ENCODE measurements at places on chromosomes 4 and X.

GRCh38 chrX:69229436-69229835, 64.2 kb upstream of the PJA1 start:
- no peak for DNase-seq

DNA sequence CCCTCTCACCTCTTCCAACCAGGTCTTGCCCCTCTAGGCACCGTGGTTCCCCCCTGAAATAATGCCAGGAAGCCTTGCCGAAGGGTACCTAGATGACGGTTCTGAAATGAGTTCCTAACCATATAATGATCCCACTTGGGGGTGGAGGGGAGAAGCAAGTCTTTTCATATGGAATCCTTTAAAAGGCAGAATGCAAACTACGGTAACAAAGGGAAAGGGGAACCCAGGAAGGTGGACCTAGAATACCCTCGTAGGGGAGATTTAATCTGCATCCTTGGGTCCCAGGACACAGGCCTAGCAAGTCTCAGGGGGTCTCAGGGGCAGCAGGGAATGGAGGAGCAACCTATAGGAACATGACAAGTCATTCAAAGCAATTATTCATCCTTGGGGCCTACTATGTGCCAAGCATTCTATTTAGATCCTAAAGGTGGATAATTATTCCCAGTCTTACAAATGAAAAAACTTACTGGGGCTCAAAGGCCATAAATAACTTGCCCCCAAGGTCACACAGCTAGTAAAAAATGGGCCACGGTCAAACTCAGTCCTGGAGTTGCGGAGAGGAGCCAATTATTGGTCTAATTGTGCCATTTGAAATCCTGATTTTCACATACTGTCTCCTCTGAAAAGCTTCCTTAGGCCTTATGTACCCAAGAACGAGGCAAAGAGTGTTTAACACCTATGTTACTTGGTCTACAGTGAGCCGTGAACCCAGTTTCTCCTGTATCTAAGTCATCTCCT, 8.8 kb downstream of the BCOR start:
- no peak for DNase-seq

DNA sequence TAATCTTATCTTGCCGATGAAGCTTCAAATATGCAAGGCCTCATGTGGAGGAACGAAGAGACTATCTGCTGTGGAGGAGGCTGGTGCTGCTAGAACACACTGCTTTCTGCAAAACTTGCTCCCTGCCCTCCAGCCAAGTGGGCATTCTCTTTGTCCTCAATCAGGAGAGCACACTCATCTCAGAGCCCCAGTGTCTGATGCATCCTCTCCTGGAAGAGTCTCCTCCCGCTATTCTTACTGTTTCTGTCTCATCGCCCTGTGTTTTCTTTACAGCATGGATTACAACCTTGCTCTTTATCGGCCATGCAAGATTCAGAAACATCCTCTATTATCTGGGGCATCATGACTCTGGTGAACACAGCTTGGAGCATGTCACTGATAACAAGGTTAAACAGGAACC, 68.2 kb upstream of the MTNR1A start:
- no peak for DNase-seq

GRCh38 chrX:856566-857290, 226.1 kb downstream of the SHOX start:
- no peak for DNase-seq

DNA sequence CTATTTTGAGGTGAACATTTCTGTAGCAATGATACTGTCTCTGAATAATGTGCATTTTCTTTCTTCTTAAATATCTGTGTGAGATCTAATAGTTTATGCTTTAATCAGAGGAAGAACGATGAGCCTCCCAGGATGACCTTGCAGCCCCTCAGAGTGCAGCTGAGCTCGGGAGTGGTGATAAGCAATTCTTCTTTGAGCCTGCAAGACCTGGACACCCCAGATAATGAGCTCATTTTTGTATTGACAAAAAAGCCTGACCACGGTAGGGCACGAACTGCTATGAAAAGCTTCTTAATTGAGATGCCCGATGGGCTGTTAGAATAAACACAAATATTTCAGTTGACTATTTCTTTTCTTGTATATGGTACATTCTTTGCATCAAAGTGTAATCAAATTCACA, 105.0 kb upstream of the ANXA3 start:
- DNase-seq: no peak

DNA sequence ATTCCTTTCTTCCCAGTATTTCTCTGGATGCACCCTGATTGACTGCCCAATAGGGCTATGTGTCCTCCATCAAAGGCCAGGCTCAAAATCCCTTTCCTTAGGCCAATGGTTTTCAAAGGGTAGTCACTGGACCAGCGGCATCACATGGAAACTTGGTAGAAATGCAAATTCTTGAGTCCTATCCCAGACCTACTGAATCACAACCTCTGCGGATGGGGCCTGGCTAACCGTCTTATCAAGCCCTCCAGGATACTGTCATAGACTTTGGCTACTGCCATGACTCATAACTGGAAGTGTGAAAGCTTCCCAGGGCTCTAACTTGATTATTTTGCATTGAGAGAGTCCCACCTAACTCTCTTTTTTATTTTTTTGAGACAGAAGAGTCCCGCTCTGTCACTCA, 71.9 kb upstream of the TFDP3 start:
- DNase-seq: no peak

GRCh38 chrX:139506333-139506732, 24.2 kb upstream of the F9 start:
- no peak for DNase-seq

DNA sequence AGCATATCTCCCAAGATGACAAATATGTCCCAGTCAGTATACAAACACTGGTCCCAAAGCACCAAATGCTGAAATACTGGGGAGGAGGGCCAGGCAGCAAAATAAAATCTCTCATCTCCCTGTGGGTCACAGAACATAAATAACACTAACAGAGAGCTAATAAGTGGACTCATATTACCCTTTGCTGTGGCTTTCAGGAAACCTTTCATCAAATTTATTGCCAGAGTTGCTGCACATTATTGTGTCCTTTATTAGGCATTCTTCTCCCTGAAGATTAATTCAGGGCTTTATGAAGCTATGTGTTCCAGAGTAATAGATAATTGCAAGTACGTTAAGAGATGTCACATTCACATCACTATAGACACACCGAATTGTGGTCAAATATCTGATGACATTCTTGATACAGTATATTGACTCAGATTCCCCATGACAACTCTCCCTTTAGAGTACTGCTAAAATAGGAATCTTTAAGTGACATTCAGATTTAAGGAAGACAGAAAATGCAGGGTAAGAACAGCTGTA, 124.1 kb upstream of the PRR32 start:
- DNase-seq: no peak

GRCh38 chr4:148431401-148431800, 10.8 kb downstream of the NR3C2 start:
- no peak for DNase-seq

DNA sequence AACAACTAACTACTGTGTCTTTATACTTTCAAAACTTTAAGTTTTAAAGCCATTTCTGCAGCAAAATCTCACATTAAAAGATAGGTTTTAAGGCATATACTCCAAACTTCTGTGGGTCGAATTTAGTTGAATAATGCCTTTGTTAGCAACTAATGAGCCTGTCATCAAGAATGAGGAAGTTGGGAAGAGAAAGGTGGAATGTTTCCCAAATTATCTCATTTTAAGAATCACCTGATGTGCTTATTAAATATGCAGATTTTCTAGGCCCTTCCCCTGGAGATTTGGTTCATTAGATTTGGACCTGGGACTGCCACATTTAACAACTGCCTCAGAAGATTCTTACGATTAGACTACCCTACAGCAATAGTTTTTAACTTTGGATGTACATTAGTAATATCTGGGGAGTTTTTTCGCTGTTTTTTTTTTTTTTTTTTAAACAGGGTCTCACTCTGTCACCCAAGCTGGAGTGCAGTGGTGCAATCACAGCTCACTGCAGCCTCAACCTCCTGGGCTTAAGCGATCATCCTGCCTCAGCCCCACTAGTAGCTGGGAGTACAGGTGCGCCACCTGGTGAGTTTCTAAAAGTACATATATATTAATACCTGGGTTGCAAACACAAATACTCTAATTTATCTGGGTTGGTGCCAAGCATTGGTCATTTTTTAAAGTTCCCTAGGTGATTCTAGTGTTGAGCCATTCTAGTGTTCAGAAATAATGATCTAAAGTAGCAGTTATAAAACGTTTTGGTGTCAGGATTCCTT, 16.1 kb upstream of the TASL start:
- no peak for DNase-seq

DNA sequence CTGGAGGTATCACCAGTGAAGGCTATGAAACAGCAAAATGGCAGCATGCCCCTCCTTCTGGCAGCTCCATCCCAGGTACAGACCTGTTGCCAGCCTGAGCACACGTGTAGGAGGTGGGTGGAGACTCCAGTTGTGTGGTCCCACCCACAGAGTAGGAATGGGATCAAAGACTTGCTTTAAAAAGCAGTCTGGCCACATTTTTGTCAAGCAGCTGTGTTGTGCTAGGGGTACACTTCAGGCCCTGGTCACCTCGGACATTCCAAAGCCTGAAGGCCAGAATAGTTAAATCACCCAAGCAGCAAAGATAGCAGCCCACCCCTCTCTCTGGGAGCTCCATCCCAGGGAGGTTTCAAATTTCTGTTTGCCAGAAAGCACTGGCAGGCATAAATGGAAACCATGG, 20.3 kb upstream of the AMBN start:
- DNase-seq: no peak

- no peak for DNase-seq
Measured at GRCh38 chr4:128573781-128574508, 235.6 kb upstream of the JADE1 start.

- DNase-seq: no peak
Measured at GRCh38 chr4:172962564-172963353, 205.9 kb upstream of the GALNT7 start.

- DNase-seq: no peak
Measured at GRCh38 chr4:52748432-52748831, 2.8 kb downstream of the ERVMER34-1 start.

DNA sequence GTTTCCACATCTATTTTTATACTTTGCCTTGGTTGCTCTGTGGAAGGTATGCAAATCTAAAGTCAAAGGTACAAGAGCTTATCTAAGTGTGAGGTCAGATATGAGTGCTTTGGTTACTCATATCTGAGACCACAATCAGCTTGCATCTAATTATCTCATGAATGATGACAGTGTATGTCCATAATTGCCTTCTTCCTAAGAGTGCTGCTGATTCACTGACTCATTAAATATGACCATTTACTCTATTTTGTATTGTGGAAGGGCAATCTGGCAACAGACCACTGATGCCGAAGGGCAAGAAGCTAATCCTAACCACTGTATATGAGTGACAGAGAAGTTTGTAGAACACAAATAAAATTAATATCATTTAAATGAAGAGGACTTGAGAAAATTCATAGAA, 1190.2 kb upstream of the AGA start:
- DNase-seq: no peak

- DNase-seq: no peak
Measured at GRCh38 chr4:30765022-30765421, 44.9 kb downstream of the PCDH7 start.

DNA sequence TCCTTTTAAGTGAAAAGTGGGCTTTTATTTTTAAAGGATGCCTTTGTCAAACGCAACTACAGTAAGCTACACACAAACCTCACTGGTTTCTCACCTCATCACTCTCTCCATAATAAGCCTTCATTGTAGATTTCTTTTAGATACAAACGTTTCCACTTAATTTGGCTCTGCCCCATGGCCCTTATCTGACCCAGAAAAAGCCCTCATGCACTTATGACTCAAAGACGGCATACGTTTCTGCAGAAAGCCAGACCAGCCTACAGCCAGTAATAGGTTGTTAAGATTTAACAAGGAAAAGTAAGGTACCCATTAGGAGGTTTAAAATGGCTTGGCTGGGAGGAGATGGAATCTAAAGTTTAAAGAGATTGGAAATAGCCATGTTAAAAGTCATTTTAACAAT, 914.6 kb upstream of the INTU start:
- DNase-seq: no peak

GRCh38 chr4:1502976-1503375, 96.7 kb upstream of the NKX1-1 start:
- DNase-seq: no peak

GRCh38 chr4:69831646-69832325, 28.2 kb downstream of the SULT1E1 start:
- DNase-seq: no peak

- DNase-seq: no peak
Measured at GRCh38 chr4:72194453-72194852, 162.7 kb downstream of the NPFFR2 start.

DNA sequence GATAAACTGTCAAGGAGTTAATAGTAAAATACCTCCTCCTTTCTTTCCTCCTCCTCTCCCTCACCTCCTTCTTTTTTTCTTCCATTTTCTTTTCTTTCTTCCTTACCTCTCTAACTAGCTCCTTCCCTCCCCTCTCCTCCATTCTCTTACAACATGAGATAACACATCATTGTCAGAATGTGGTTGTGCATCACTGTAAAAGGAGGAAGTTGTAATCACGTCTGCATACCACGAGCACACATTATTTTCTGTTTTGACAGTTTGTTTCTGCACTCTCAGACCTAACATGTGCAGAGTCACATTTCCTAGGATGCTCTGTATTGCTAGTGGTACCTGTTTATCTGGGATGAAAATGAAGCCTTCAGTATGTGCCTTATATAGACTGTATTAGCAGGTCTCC, 9.1 kb downstream of the SLIT2 start:
- DNase-seq: no peak

DNA sequence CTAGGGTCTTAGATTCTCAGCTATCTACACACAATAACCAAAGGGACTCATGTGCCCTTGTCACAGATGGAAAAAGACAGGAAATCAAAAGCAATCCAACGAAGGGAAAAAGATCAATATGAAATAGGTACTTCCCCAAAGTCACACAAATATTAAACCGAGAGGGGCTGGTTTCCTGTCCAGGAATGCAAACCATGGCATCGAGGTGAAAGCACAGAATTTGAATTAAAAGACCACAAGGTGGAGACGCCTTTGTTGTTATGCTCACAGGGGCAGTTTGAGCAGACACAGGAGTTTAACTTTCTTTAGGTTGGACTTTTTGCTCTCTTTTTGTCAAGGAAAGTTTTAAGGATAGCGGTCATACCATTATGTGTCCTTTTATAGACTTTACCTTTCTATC, 14.3 kb downstream of the H2BW1 start:
- DNase-seq: no peak

DNA sequence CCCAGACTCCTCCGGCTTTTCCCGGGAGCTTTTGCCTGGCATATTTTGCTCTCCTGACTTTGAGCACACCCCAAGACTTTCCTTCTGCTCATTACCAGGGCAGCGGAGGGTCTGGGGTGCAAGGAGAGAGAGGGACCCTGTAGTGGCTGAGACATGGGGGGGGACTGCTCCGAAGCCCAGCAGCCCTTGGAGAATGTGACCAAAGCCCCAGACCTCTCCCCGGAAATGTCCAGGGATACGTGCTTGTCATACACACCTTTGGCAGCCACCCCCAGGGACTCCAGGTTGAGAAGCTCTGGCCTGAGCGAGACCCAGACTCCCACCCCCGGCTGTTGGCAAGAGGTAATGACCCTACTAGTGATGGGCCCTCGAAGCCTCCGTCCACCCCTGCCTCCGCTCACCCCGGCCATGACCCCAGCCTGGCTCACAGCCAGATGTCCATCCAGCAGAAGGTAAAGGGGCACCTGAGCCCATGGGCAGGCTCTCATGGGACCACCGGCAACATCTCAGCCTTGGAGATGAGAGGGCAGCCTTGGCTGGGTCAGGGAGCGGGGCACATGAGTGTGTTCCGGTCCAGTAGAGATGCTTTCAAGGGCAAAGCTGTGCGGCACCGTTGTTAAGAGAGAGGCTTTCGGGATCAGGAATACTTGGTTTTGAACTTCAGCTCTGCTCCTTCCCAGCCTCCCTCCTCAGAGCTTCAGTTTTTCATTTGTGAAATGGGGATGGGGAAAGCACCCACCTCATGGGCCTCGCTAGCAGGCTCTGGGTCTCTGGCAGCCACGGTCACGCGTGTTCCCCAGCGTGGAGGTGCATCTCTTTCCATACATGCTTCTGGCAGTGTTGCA, 2.0 kb downstream of the PSAPL1 start:
- DNase-seq: no peak
